Omental fat pad (tissue), 4 donors: ENCODE measurements at places on chromosomes 7 and 10.

GRCh38 chr10:69939061-69939460 lies 113.6 kb upstream of the MACROH2A2 start:
- DNase-seq, result no peak

- DNase-seq, result no peak
Measured at GRCh38 chr7:1055956-1056784, 11.8 kb downstream of the GPR146 start.

GRCh38 chr10:99709480-99710229 lies 22.3 kb downstream of the COX15 start:
- no peak for DNase-seq

- DNase-seq, result no peak
Measured at GRCh38 chr10:72265508-72265907, 8.2 kb upstream of the DDIT4 start.

DNA sequence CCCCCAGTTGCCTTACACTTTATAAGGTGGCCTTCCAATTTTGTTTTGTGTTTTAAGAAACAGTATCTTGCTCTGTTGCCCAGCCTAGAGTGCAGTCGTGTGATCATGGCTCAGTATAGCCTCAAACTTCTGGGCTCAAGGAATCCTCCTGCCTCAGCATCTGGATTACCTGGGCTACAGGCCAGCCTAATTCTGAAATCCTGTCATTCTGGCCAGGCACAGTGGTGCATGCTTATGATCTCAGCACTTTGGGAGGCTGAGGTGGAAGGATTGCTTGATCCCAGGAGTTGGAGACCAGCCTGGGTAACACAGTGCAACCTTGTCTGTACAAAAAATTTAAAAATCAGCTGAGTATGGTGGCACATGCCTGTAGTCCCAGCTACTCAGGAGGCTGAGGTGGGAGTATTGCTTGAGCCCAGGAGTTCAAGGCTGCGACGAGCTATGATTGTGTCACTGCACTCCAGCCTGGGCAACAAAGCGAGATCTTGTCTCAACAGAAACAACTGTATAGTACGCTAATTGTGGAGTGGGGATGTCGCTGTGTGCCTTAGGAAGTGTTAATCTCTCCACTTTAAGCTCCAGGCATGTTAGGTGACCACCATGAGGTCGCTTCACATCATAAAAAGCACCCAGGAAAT lies 24.7 kb upstream of the RBM33 start:
- no peak for DNase-seq

- DNase-seq, result no peak
Measured at GRCh38 chr7:24896031-24896501, 83.9 kb downstream of the OSBPL3 start.

- DNase-seq, result no peak
Measured at GRCh38 chr10:68925489-68925888, 24.4 kb downstream of the DDX50 start.

- no peak for DNase-seq
Measured at GRCh38 chr7:32059289-32060011, 10.8 kb downstream of the PDE1C start.

DNA sequence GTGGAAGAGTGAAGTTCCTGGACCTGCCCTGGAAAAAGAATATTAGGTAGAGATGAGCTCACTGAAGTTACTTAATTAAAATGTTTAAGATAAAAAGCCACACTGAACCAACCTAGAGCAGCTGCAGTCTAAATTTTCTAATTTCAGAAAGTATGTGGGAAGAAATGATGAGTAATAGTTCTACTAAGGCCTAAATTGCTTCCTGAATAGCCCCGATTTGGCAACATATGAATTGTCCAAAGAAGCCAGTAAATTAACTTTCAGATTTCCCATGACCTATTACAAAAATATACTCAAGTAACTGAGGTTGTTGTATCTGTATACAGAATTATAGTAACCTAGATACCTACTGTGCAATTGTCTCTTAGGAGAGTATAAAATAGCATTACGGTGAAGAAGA lies 312.6 kb downstream of the IPMK start:
- DNase-seq, result no peak

DNA sequence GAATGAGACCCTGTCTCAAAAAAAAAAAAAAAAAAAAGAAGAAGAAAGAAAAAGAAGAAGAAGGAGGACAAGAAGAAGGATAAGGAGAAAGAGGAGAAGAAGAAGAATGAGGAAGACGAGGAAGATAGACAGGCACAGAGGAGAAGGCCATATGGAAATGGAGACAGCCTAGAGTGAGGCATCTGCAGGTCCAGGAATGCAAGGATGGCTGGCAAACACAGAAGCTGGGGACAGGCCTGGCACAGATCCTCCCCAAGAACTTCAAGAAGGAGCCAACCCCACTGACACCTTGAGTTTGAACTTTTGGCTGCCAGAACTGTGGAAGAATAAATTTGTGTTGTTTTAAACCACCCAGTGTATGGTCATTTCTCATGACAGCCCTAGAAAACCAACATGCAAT lies 38.9 kb downstream of the SPOCK2 start:
- no peak for DNase-seq

DNA sequence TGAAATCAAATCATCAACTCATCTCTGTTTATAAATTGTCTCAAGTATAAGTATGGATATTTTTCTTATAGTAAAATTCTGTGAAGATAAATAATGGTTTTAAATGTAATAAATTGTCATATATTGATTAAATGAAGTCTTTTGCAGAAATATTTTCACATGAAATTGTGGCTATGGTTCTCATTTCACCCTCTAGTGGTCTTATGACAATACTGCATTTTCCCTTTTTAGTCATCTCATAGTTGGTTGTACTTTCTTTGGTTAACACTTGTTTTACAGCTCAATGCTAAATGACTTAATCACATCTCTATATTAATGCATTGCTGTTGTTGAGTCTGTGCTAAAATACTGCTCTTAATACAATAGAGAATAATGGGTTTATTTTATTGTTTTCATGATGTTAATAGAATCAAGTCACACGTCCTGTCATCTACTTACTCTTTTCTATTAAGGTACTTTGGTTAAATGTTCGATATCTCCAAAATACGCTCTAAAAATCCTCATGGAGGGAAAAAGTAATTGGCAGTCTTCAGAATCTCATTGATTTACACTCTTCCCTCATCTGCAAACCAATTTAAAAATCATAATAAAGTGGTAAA lies 38.0 kb upstream of the CACNA2D1 start:
- DNase-seq, result no peak

- DNase-seq, result no peak
Measured at GRCh38 chr10:74097776-74098175, 52.9 kb downstream of the AP3M1 start.

DNA sequence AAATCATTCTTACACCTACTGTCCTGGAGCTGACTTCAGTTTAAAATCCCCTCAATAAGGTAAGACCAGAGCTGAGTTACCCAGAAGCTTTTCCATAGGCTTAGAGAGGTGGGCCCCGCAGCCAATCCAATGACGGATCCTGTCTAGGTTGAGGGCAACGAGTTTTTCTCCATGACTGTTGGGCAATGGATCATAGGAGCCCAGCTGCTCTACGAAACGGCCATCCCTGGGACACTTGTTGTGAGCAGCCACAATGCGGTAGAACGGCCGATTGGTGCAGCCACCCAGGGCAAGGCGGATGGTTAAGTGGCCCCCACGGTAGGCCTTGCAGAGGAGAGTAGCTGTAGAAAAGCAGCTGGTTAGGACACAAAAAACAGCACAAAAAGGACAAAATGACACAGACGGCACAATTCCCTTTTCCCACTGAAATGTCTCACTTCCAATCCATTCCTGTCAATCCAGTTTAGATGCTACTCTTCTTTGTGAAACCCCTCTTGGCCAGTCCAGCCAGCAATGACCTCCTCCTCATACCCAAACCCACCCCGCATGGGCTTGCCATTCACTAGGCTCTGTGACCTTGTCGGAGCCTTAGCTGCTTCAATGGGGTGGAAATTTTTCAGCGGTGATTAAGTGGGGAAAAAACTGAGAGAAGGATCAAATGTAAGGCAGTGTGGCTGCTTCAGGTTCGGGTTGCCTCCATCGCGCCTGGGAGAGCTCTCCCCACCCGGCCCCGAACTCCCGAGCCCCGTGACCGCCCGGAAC lies 580 bp downstream of the MRPS16 start:
- no peak for DNase-seq

- no peak for DNase-seq
Measured at GRCh38 chr10:35552650-35553342, 52.3 kb upstream of the GJD4 start.

- no peak for DNase-seq
Measured at GRCh38 chr10:6134099-6134823, 45.4 kb downstream of the RBM17 start.

DNA sequence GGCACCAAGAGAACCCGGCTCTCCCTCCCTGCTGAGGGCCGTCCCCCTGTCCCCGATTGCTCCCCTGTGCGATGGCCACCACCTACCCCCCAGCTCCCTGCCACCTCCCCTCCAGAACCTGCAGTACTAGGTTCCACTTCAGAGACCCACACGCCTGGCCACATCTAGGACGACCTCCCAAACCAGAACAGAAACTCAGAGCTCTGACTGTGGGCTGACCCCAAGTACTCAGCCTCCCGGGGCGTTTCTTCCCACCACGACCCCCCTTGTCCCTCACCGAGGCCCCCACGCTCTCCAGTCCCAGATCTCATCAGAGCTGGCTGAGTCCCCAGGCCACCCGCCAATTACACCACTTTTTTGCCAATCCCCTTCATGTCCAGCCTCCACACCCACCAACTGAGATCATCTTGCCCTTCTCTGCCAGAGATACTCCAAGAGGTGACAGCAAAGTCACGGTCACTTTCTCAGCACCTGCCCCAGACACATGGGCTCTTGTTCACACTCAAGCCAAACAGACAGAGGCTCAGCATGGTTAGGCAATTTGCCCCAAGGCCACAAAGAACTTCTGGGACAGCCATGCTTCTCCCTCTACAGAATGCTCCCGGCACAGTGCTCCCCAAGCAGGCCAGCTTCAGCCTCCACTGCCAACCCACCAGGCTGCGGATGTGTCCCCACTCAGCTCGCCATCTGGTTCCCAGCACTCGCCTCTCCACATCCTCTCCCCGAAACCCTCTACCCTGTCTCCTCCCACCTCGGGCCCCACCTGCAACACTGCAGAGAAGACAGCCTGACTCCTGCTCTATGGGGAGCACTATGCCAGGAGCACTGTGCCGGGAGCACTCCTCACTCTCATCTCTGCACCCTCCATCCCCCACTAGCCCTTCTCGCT lies 4.7 kb downstream of the TMEM120A start:
- no peak for DNase-seq

GRCh38 chr7:151459726-151460473 lies 20.0 kb upstream of the CRYGN start:
- peak; percentile 48 for DNase-seq

- no peak for DNase-seq
Measured at GRCh38 chr10:127496035-127496434, 53.1 kb upstream of the NPS start.

- DNase-seq, result no peak
Measured at GRCh38 chr10:110137142-110137545, 70.3 kb upstream of the MXI1 start.

DNA sequence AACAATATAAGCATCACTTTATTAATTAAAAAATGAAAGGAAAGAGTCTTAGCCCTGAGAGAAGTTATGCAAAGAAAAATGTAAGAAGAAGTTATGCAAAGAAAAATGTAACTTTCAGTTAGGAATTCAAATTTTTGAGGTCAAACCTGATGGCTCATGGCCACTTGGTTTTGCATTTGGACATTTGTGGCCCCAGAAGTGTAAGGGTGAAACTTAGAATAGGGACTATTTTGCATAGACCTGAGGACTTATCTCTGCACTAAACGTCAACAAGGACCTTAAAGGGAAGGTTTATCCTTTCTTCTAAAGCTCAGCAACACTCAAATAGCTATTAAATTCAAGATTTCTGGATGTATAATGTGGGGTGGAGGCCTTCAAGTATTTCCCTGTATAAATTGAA lies 724.5 kb upstream of the POT1 start:
- DNase-seq, result no peak
